BJ (cell line): ENCODE measurements at places on chromosomes 1 and 21.

- DNase-seq, result no peak
Observed at GRCh38 chr1:84107955-84108354, 36.1 kb upstream of the PRKACB start.

- DNase-seq, result no peak
Observed at GRCh38 chr1:205354259-205355074, 2.3 kb downstream of the KLHDC8A start.

DNA sequence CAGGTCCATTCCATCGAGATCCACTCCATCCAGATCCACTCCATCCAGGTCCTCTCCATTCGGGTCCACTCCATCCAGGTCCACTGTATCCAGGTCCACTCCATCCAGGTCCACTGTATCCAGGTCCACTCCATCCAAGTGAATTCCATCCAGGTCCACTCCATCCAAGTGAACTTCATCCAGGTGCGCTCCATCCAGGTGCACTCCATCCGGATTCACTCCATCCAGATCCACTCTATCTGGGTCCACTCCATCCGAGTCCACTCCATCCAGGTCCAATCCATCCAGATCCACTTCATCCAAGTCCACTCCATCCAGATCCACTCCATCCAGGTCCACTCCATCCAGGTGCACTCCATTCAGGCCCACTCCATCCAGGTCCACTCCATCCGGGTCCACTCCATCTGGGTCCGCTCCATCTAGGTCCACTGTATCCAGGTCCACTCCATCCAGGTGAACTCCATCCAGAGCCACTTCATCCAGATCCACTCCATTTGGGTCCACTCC, 157.4 kb downstream of the HUNK start:
- DNase-seq, result no peak

GRCh38 chr1:76070538-76070937, 4.0 kb upstream of the ST6GALNAC3 start:
- no peak for DNase-seq

DNA sequence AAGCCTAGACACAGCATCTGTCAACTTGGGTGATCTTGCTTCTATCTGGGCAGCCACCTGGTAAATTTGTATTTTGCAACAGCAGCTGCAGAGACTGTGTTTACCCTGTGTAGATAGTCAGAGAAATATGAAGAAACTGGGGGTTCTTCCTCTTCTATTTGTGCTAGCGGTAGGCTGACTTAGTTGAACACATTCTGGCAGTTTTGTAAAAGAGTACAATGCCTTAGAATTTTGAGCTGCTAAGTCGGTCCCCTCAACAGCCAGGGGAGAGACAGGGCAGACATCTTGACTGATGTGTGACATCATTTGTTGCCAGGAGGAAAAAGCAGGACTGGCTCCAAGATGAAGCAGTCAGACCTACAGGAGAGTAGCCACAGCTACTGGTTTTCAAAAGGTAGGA, 53.7 kb downstream of the KCNJ6 start:
- DNase-seq, result no peak

DNA sequence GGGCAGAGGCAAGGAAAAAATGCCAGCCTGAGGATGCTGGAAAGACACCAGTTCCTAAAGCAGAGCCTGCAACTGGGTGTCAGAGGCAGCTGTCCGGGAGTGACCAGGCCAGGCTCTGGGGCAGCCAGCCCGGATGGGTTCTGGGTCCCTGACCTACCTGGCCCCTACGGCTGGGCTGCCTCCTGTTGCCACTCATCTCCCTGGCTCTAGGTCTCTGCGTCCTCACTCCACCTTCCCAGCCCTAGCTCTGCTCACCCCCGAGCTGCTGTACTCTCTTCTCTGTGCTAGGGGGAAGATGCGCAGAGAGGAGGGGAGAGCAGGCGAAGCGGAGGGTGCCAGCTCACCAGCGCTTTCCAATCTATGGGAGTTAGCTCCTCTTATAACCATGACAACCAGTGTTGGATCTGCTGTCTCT, 9.0 kb downstream of the ARHGEF2 start:
- no peak for DNase-seq

- DNase-seq, result no peak
Observed at GRCh38 chr1:17235135-17235885, 13.6 kb upstream of the PADI3 start.

DNA sequence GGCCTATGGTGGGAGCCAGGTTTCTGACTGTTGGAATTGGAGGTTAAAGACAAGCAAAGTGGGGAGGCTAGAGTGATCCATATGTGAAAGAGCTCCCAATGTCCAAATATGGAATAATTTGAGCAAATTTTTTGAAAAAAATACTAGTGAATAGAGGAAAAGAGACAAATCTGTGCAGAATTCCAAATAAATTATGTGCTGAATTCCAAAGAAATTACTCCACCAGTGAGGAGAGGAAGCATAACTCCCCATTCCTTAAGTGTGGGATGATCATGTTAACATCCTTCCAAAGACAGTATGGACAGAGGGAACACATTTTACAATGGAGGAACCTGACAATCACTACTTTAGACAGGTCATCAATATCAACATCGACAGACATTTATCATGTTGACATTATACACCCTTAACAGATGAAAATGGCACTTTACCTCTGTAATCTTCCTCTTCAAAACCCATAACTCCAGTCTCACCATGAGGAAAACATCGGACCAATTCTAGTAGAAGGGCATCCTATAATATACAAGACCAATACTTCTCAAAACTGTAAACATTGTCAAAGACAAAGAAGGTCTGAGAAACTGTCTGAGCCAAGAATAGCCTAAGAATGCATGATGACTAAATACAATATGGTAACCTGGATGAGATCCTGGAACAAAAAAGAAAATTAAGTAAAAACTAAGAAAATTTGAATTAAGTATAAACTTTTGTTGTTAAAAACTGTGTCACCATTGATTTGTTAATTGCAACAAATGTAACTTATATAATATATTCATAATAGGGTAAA, 71.5 kb upstream of the RGS4 start:
- no peak for DNase-seq

DNA sequence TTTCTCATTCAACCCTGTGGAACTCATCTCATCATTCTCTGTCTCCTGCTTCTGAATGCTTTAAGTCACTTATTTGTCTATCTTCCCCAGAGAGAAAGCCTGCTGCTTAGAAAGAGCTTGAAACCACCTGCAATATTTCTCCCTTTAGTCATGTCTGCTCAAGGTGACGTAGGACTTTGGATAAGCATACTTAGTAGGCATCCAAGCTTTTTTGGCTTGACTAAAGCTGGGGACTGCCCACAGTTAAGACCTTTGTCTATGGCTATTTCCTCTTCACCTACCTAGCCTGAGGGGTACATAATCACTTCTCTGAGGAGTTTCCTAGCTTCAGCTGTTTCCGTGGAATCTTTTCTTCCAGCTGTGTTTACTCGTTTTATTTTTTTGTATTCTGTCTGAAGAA, 665.8 kb upstream of the CAMK1G start:
- DNase-seq, result no peak

DNA sequence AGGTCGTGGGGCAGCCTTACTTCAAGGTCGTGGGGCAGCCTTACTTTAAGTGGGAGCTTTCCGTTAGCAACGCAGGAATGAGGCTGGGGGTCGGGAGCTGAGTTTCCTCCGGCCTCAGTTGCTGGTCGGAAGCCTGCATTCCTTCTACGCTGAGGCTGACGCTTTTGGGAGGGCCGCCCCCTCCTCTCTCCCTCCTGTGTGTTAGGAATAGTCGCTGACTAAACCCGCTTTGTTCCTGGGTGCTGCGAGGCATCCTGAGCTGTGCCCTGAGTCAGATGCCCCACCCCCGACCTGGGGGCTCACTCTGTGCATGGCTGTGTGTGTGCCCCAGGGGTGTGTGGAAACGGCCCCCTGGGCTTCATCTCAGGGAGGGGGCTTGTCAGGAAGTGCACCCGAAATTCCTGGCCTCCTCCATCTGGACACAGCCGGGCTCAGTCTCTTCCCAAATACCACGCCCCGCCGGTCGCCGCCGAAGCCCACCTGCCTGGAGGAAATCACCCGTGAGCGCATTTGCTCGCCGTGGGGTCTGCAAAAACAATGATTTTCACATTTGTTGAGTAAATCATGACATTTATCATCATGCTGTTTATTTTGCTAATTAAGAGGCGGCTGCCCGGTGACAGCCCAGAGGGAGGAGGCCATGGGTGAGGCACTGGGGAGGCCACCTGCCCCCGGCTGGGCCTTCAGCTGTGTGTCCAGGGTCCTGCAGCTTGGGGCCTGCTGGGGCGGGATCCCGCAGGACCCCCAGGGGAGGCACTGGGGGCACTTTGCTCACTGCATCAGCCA, 121.4 kb downstream of the PRDM16 start:
- DNase-seq, result no peak

DNA sequence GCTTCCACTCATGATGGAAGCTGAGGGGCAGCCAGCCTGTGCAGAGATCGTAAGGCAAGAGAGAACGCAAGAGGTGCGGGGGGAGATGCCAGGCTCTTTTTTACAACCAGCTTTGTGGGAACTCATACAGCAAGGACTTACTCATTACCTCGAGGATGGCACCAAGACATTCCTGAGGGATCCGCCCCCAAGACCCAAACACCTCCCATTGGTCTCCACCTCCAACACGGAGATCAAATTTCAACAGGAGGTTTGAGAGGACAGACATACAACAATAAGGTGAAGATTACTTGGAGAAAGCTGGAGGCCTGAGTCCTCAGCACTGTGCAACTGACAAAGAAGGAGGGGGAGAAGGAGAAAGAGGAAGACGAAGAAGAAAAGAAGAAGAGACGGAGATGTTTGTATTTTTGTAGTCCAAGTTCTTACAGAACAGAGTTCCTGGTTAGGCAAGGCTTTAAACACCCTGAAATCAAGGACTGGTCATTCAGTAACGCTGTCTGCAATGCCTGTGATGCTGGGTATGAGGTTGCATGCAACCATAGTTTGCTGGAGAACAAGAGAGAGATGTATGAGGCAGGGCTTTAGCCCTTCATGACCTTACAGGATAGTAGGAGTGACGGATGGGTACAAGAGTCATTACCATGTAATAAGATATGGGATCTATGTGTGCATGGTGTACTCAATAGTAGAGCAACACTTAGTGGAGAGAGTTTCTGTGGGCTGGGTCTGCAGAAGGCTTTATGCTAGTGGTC, 19.7 kb upstream of the GALNT2 start:
- no peak for DNase-seq

- peak; percentile 21 for DNase-seq
Observed at GRCh38 chr1:228830954-228831481, 95.7 kb downstream of the RHOU start.

DNA sequence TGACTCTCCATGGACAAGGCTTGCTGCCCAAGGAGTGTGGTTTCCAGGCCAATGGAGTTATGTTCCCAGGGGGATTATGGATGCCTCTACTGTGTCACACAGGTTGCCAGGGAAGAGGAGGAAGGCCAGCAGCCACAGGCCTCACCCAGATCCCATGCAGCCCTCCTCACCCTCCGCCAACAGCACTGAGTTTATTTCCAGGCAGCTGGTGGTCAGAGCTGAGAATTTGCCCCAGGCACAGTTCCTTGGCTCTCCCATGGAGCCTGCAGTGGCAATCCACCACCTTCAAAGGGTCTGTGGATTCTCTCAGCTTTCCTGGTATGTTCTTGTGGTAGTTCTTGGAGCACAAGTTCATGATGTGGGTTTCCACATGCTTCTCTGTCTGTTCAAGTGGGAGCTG, 79.2 kb downstream of the NTNG1 start:
- DNase-seq, result peak; percentile 19

DNA sequence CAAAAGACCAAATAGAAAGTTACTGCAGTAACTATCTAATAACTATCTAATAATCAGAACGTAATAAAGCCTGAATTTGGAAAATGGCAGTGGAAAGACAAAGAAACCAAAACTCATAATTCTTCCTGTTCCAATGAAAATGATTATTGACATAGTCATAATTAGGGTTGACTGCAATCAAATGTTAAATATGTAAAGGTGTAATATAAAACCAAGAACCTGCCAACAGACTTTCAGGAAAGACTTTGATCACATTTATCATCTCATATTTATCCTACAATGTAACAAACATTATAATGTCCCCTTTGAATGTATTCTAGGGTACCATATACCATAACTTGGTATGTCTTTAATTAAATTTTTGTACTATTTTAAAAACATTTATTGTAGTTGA, 26.9 kb downstream of the NRIP1 start:
- DNase-seq, result no peak

- DNase-seq, result no peak
Observed at GRCh38 chr21:39346206-39346605, 2.7 kb downstream of the HMGN1 start.

GRCh38 chr1:245216366-245217115, 61.8 kb downstream of the KIF26B start:
- DNase-seq, result no peak

GRCh38 chr1:119743776-119744597, 24.7 kb downstream of the HMGCS2 start:
- DNase-seq, result peak; percentile 2

GRCh38 chr1:183019860-183020259, 3.4 kb upstream of the LAMC1 start:
- DNase-seq, result no peak

GRCh38 chr1:92951141-92951582, 10.1 kb downstream of the DIPK1A start:
- peak; percentile 51 for DNase-seq

DNA sequence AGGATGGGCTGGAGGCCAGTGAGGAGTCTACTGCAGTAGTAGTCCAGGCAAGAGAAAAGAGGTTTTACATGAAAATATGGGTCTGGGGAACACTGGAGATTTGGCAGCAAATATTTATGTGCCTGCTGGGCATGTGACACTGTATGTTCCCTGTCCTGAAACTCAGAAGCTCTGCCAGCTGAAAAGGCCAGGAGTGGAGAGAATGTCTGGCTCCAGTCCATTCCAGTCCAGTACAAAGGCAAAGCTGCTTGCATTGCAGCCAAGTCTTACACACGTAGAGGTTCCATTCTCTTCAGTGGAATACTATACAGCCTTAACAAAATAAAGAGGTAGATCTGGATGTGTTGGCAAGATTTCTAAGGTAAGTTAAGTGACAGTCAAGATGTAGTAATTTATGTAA, 7.5 kb upstream of the YBX1 start:
- DNase-seq, result no peak

- DNase-seq, result no peak
Observed at GRCh38 chr1:51570063-51570710, 46.7 kb upstream of the OSBPL9 start.

GRCh38 chr1:110674337-110675059, at the start of gene KCNA3:
Gene KCNA3, minus strand, starts transcription at chr1:110674940. Its CDS starts 131 bp downstream, at chr1:110674809.
- no peak for DNase-seq

- no peak for DNase-seq
Observed at GRCh38 chr1:111695801-111696200, 43.4 kb downstream of the INKA2 start.

DNA sequence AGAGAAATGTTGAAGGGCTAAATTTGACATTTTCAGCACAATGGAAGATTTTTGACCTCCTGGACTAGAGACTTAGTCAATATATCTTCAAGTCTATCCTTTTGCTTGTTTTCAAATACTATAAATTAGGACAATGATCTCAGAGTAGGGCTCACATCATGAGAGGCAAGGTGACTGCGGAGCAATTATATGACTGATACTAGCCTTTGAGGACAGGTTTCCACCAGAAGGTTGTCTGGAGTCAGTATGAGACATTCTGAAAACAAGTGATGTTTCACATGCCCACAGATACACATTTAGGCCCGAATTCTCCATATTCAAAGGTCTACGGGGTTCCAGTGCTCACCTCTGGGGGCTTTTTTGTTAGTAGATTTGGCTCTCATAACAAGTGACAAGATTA, 142.3 kb upstream of the SAMSN1 start:
- no peak for DNase-seq
